Transverse colon (tissue), 4 donors: ENCODE measurements at places on chromosomes 1 and 21.

GRCh38 chr1:55338448-55338820, 123.3 kb upstream of the USP24 start:
- no peak for DNase-seq

- no peak for DNase-seq
Measured at GRCh38 chr1:215484171-215484939, 82.7 kb upstream of the KCTD3 start.

GRCh38 chr1:233060461-233060994, 110.1 kb downstream of the NTPCR start:
- no peak for DNase-seq

GRCh38 chr1:205570173-205570501, 61.7 kb downstream of the ELK4 start:
- DNase-seq: peak; percentile 6

DNA sequence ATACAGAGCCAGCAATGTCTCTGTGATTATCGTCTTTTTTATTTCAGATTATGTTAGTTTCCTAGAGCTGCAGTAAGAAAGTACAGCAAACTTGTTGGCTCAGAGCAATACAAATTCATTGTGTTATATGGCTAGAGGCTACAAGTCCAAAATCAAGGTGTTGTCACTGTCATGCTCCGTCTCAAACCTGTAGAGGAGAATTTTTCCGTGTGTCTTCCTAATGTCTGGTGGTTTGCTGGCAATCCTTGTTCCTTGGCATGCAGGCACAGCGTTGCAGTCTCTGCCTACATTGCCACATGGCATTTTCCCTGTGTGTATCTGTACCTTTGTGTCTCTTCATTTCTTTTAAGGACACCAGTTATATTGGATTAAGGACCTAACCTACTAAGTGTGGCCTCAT, 244.4 kb downstream of the LRRIQ3 start:
- no peak for DNase-seq

GRCh38 chr1:52332411-52332810, 33.6 kb downstream of the CC2D1B start:
- no peak for DNase-seq

GRCh38 chr21:14956807-14957206, 108.0 kb downstream of the NRIP1 start:
- DNase-seq: no peak

GRCh38 chr21:15442743-15443469, 286.9 kb upstream of the USP25 start:
- no peak for DNase-seq
